ENCODE measurements at places on chromosomes 11 and 22.

GRCh38 chr11:121334973-121335710 lies 42.6 kb downstream of the SC5D start:
- DNase-seq = no peak

DNA sequence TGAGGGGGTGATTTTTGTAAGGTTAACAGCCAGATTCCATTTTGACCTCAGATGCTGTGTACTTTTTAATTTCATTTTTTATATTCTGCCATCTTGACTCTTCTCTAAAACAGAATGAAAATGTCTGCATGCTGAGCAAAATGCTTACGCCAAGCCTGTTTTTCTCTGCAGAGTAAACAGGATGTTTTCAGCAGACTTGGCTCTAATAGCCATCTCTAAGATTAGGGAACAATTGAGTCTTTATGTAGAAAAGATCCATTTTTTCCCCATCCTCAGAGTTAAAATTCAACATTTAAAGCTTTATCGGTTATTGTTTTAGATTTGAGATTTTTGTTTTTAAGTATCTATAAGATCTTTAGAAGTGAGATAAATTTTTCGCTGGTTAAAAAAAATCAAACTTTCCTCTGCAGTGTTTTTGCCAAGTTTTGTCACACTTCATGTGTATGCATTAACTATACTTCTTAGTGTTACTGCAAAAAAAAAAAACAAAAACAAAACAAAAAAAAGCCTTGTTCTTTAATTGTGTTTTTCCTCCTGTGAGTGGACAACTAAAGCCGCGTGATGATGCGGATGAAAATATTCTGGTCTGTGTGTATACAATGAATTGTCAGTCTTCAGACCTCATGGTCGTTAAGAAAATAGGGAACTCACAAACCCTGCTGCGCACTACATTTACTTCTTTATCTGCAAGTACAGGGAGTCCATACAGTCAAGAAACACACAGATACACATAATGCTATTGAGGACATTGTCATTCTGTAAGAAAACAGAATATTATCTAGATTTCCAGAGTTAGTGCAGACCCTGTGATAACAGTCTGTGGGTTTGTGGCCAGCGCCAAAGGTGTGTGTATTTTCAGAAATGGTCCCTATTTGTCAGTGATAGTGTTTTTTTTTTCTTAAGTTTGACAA lies 17.5 kb upstream of the ADSL start:
- no peak for DNase-seq

DNA sequence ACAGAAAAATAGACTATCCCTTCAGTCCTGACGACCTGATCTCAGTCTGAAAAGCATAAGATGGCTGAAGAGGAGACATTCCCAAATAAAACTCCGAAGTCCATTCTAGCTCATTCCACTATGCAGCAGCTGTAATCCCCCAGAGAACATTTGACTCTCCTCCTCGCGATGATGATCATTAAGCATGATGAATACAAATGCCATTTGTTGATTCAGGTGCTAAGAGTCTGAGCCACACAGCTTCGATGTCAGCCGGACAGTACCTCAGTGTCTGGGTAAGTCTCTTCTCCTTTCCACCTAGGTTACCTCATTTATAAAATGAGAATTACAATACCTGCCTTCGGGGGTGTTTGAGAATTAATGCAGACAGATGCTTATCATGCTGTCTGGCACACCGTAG lies 94.8 kb downstream of the TENM4 start:
- no peak for DNase-seq

- no peak for DNase-seq
These were observed 1.9 kb downstream of the SYVN1 start for GRCh38 chr11:65132238-65132987.

- no peak for DNase-seq
These were observed 453.1 kb downstream of the SOX6 start for GRCh38 chr11:15903246-15903645.
